ENCODE measurements at places on chromosomes 3 and 15. TPM values are rescaled to one million over a fixed set of nuclear protein-coding genes. Genes with fewer than 3 reads are reported as not detected.

DNA sequence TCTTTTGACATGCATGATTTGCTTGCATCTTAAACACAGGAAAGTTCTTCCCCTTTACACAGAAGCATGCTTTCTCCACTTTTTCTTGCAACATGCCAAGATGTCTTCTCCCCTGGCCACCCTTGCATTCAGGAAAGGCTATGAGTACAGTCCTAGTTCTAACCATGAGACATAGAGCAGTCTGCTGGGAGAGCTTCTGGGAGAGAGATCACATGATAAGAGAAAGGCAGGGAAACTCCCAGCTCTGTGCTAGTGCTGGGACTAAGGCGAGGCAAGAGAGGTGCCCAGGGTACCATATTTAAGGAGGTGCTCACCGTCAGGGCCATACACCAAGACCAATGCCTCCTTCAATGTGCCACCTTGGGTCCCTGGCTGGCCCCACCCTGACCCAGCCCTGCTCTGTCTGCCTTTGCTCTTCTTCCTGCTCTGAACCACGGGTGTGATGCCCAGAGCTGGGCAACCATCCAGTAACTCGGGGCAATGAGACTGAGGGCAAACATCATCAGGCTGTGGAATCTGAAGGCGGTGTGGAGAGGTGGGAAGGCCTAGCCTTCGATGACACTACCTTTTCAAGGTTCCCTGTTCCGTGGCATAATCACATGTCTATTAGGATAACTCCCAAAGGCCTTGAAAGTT, 77.4 kb upstream of the PRR20G start:
- peaks cover 11% of the 10 kb centered on the region for H3K27me3 ChIP-seq
- H3K27ac ChIP-seq: no peak overlapping the region
- H3K4me1 ChIP-seq: no peaks in the 10 kb centered on the region

Gene KBTBD13
- not detected for total RNA-seq

Gene MCTP2
- 33.7 TPM for total RNA-seq

Gene ACY1
- total RNA-seq: 68.9 TPM

GRCh38 chr15:31502541-31503229, 176.1 kb downstream of the KLF13 start:
- H3K27ac ChIP-seq: no peak overlapping the region
- H3K27me3 ChIP-seq: no peaks in the 10 kb centered on the region
- no peaks in the 10 kb centered on the region for H3K36me3 ChIP-seq
- H3K4me1 ChIP-seq: no peaks in the 10 kb centered on the region
- DNase-seq: no peak

DNA sequence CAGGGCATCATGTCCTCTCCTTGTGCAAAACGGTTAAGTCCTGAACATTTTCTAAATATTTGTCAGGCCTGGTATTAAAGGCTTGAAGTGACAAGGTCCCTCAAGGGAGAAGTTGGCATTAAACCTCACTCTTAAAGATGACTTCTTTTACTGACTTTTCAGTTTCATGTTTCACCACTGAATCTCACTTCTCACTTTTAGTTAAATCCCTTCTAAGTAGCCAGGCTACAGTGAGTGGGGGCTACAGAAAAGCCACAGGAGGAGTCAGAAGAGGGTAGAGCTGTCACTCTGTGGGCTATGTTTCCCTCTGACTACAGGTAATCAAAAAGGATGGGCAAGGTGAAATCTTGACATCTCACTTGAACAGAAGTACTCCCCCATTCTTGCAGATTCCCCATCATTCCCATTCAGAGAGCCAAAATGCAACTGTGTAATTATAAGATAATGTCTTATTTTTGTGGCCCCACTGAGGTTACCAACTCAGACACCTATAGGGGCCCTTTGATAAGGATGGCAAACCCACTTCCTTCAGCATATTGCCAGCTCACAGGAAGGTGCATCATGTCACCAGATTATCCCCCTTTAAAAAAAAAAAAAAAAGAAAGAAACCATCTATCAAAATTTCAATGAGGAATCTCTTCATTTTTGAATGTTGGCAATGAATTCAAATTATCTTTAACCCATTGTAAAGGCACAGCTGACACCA, 790.1 kb upstream of the CFAP20DC start:
- DNase-seq: peak; percentile 47
- H3K36me3 ChIP-seq: peaks cover 12% of the 10 kb centered on the region
- H3K4me1 ChIP-seq: peaks cover 43% of the 10 kb centered on the region
- no peak overlapping the region for H3K4me3 ChIP-seq

Gene TTLL13
- total RNA-seq: 0.26 TPM

- H3K27me3 ChIP-seq: no peaks in the 10 kb centered on the region
- H3K4me3 ChIP-seq: no peak overlapping the region
- H3K27ac ChIP-seq: no peak overlapping the region
- H3K36me3 ChIP-seq: no peaks in the 10 kb centered on the region
- H3K4me1 ChIP-seq: peaks cover 15% of the 10 kb centered on the region
- no peak for DNase-seq
These were observed 14.1 kb downstream of the XXYLT1 start for GRCh38 chr3:195256639-195257453.

DNA sequence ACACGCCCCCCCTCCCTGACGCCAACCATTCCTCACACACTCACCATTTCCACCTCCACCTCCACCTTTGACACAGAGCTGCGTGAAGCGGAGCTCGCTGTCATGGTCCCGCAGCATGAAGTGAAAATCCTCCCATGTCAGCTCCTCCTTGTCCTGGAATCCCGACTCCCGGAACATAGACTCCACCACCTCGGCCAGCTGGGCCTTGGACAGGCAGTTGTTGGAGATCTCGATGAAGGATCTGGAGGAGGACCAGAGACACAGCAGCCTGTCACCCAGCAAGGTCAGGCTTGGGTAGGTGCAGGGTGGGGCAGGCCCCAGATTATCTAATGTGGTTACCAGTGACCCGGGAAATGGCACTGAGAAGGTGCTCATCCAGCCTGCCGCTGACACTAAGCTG, 12.2 kb downstream of the DUOX2 start:
- H3K4me1 ChIP-seq: no peaks in the 10 kb centered on the region
- H3K27me3 ChIP-seq: no peaks in the 10 kb centered on the region
- no peak for DNase-seq
- H3K27ac ChIP-seq: no peak overlapping the region

GRCh38 chr3:158050461-158050860, 55.8 kb downstream of the SHOX2 start:
- DNase-seq: no peak
- H3K36me3 ChIP-seq: no peaks in the 10 kb centered on the region
- no peak overlapping the region for H3K4me3 ChIP-seq
- H3K27me3 ChIP-seq: peaks cover 2% of the 10 kb centered on the region

Gene CTXND1
- total RNA-seq: not detected

Gene MLF1
- 1.2 TPM for total RNA-seq

- no peak overlapping the region for H3K27ac ChIP-seq
- H3K36me3 ChIP-seq: no peaks in the 10 kb centered on the region
- H3K4me1 ChIP-seq: peaks cover 10% of the 10 kb centered on the region
- no peak overlapping the region for H3K4me3 ChIP-seq
- no peak for DNase-seq
- no peaks in the 10 kb centered on the region for H3K27me3 ChIP-seq
These were observed 127.2 kb downstream of the NFKBIZ start for GRCh38 chr3:101976473-101976872.

GRCh38 chr3:123272547-123272946, 70.8 kb downstream of the SEC22A start:
- H3K36me3 ChIP-seq: peaks cover 11% of the 10 kb centered on the region
- H3K27me3 ChIP-seq: no peaks in the 10 kb centered on the region
- H3K4me3 ChIP-seq: no peak overlapping the region
- no peaks in the 10 kb centered on the region for H3K4me1 ChIP-seq

DNA sequence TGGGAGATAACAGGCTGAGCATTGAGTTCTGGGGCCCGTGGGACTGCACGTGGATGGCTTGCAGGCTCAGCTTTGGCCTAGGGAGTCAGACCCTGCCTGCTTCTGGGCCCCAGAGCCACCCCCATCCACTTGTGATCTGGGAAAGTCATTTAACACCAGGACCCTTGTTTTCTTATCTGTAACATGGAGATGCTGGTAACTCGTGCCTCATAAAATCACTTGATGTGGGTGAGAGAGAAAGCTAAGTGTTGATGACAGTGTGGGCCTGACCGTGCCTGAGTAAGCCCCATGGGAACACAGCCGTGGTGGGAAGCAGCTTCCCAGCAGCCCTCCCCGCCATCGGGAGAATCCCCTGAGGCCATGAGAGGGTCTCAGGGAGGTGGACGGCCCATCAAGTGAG, 378.1 kb downstream of the GABRB3 start:
- no peak overlapping the region for H3K4me3 ChIP-seq
- H3K27me3 ChIP-seq: no peaks in the 10 kb centered on the region
- no peaks in the 10 kb centered on the region for H3K36me3 ChIP-seq
- no peak overlapping the region for H3K27ac ChIP-seq
- no peaks in the 10 kb centered on the region for H3K4me1 ChIP-seq

Gene CEP97
- total RNA-seq: 20.3 TPM

DNA sequence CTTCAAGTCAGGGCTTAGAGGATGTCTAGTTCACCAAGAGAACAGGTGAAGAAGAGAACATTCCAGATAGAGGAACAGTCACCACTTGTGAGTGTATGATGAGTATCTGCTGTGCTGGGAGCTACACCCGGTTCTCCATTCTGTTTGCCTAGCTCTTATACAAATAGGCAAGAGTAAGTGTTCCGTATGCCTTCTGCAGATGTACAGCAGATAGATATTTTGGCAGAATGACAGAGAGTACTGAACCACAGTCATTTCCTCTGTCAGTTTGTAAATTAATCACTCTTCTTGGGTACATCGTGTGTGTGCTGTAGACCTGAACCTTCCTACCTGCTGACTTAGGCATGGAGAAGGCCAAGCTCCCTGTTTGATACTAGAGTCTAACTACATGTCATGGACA, 108.3 kb upstream of the CTDSPL start:
- H3K27ac ChIP-seq: no peak overlapping the region
- DNase-seq: no peak
- peaks cover 9% of the 10 kb centered on the region for H3K27me3 ChIP-seq
- no peaks in the 10 kb centered on the region for H3K36me3 ChIP-seq
- H3K4me3 ChIP-seq: no peak overlapping the region

Gene COL7A1
- 1.0 TPM for total RNA-seq

Gene FILIP1L
- not detected for total RNA-seq

Gene CLPX
- total RNA-seq: 62.7 TPM

Gene REC114
- total RNA-seq: not detected

Gene RARB
- total RNA-seq: not detected

- peaks cover 32% of the 10 kb centered on the region for H3K4me1 ChIP-seq
- DNase-seq: peak; percentile 84
- H3K4me3 ChIP-seq: no peak overlapping the region
- no peaks in the 10 kb centered on the region for H3K27me3 ChIP-seq
These were observed 139.5 kb downstream of the TBL1XR1 start for GRCh38 chr3:177057768-177058167.

Measured in activated naive CD4-positive, alpha-beta T cell treated with anti-CD3 and anti-CD28 coated beads for 36 hours (primary cell).